ENCODE measurements at places on chromosomes 3 and 15.

DNA sequence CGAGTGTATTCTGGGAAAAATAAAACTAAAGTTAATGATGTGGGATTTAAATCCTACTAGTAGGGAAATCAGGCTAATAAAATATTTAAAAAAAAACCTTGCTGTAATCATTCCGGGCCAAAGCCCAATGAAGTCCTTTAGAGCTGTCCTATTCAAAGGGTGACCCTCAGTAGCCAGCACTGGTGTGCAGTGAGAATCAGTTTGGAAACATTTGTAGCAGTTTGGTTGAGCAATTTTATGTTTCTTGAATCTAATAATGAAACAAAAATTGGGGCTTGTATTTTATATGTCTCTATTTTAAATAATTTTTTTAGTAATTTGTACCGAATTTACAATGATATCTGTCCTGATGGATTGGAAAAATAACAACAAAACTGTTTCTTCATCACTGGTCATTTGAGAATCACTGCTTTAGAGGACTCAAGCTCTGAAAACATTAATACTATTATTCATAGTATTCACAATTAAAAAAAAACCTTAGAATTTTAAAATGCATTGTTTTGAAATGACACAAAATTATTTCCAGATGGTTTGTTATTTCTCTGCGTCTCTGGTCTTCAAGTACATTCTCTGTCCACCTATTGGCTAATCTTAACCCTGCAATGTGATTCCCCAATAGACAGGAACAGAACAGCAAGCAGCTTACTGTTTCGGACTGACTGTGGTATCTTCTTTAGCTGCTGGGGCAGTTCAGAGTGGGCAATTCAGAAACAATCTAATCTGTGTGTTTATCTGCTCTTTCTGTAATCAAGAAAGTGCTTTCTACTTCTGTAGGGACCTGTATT lies 71.2 kb downstream of the OTOL1 start:
- DNase-seq = no peak

- DNase-seq = no peak
Measured at GRCh38 chr3:49222002-49222401, 50.6 kb downstream of the KLHDC8B start.

DNA sequence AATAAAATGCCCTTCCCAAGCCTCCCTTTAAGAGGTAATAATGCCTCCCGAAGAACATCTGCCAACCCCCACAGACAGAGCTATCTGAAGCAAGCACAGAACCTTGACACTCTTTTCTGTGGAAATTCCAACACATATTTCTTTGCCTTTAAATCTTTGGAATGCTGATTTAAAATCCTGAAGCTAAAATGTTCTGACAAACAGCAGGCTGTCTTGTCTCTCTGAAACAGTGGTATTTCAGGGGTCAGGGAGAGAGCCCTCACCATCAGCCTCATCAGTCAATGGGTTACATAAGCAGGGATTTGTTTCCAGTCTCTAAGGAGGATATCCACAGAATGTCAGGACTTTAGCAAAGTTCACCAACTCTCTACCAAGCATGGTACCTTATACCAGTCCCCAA lies 27.8 kb upstream of the ARHGEF3 start:
- DNase-seq = no peak

DNA sequence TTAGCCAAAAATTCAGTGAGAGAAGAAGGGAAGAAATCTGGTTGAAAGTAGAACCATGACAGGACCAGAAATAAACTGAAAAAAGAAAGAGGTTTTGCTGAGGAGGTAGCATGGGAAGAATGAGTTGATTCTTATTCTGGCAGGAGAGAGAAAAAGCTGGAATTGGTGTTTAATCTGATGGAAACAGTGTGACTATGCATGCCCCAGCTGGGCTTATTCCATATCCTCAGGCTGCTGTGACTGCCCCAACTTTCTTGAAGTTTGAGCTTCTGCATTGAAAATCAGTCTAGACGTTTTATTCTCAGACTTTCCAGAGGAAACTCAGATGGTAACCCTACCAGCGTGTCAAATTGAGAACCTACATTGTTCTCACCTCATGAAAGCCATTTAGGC lies 352.5 kb upstream of the DCBLD2 start:
- no peak for DNase-seq

DNA sequence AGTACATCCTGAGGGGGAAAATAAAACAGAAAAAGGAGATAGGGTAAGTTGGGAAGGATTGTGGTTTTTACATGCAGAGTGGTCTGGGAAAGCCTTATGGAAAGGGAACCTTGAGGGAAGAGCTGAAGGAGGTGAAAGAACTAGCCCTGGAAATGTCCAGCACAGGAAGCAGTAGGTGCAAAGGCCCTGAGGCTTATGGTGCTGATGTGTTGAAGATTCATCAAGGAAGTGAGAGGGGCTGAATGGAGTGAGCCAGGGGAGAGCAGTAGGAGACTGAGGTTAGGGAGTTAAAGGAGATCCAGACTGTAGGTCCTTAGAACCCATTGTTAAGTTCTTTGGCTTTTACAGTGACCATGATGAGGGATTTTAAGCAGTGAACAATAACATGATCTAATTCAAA lies 33.0 kb downstream of the ATP1B3 start:
- DNase-seq = no peak

DNA sequence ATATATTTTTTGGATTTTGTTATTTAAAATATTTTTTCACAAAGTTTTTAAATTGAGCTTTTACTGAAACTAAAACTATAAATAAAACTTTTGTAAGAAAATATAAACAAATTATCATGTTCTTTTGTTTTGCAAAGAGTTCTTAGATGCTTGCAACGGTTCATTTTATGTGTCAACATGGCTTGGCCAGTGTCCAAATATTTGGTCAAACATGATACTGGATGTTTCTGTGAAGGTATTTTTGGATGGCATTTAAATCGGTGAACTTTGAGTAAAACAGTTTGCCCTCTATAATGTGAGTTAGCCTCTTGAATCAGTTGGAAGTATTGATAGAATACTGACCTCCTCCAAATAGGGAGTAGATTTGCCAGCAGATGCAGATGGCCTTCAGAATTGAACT lies 612.6 kb upstream of the NECTIN3 start:
- no peak for DNase-seq

DNA sequence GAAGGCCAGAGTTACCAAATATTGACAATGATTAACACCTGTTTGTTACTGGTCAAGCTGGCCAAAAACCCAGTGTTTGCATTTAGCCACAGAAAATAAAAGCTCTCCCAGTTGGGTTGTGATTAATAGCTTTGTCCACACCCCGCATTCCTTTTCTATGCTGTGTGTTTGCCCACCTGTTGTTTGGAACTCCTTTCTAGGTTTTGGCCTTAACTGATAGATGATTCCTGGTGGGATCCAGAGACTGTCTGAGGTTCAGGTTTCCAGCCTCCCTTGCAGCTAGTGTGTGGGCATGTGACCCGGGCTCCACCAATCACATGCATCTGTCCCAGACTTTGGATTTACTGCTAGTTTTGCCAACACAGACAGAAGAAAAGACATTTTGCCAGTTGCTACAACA lies 83.8 kb downstream of the PTPRG start:
- DNase-seq = no peak

DNA sequence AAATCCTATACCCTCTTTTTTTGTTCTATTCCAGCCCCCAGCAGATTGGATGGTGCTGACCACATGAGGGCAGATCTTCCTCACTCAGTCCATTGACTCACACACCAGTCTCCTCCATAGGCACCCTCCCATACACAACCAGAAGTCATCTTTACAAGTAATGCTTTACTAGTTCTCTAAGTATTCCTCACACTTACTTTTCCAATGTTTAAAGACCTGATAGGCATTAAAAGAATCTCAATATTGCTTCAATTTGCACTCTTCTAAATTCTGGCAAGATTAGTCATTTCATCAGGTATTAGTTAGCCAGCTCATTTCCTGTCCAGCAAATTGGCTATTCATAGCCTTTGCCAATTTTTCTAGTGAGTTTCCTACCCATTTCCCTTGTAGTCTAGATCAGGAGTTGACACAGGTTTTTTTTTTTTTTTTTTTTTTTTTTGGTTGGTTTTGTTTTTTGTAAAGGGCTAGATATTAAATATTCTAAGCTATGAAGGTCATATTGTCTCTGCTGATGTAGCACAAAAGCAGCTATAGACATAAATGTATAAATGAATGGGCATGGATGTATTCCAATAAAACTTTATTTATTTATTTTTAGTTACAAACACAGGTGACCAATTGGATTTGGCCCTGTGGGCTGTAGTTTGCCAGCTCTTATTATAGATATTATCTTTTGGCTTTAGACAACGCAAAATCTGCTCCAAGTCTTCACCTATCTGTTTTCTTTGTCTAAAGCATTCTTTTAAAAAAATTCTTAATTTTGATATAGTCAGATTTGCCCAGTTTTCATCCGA lies 76.1 kb downstream of the ABHD5 start:
- no peak for DNase-seq

DNA sequence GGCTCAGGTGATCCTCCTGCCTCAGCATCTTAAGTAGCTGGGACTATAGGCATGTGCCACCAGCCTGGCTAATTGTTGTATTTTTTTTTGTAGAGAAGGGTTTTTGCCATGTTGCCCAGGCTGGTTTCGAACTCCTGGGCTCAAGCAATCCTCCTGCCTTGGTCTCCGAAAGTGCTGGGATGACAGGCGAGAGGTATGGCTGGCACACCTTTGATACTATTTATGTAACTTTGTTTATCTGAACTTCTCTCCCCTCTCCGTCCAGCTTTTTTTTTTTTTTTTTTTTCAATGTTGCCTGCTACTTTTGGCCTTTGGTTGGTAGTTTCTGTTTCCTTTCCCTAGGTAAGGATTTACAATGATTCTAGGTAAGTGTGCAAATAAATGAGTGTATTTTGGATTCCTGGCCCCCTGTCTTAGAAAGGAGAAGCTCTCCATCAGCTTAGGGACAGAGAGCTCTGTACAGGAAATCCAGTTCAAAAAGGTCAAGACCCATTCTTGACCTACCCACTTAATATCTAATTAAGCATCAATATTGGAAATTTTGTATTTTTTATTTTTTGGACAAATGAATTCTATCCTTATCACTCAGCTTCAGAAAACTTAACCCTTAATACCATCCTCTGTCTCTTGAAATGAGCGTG lies 6.8 kb downstream of the ARL6IP5 start:
- DNase-seq = no peak

DNA sequence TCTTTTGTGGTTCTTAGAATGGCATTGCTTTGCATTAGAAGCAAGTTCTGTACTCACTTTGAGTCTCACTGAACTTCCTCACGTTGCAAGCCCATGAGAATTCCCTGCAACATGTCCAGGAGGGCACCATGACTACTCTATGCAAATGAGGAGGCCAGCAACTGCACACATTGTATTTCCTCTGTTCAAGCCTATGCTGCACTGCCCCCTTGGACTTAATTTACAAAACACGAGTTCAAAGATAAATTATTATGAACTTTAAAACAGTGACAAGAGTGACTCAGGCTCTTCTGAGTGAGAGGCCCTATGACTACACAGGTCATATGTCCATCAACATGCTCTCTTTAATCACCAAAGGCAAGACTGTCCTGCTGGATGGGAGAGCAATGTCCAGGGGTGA lies 484.2 kb upstream of the ATP11B start:
- no peak for DNase-seq

DNA sequence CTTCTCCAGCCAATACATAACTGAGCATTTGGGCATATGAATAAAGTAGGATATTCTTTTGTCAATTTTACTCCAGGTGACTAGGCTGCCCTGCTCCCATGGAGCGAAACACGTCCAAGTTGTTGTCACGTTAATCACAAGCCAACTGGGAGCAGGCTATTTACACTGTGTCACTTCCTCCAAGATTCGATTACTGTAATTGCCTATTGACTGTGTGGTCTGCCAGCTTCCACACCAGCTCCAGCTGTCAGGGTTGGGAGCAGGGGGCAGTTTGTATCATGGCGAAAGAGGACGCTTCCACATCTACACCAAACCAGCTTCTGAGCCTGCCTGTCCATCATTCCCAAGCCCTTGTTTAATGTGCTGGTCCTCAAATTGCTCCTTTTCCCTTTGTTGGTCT lies 89.2 kb upstream of the RORA start:
- DNase-seq = no peak

DNA sequence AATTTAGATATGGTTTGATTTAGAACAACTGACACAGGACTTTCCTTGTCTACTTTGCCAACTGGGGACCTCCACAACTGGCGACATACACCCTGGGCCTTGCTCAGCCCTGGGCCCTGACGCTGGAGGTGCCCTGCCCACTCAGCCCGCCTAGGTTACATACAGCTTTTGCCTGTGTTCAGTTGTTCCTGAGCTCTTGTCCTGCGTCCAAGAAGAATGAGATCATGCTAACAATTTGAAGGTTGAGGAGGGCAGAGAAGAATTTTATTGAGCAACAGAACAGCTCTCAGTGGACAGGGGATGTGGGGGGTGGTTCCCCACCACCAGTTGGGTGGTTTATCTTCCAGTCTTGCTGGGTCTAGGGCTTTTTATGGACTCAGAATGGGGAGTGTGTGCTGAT lies 67.9 kb downstream of the IQCH start:
- no peak for DNase-seq

- no peak for DNase-seq
Measured at GRCh38 chr15:25481208-25481859, 42.5 kb upstream of the UBE3A start.

DNA sequence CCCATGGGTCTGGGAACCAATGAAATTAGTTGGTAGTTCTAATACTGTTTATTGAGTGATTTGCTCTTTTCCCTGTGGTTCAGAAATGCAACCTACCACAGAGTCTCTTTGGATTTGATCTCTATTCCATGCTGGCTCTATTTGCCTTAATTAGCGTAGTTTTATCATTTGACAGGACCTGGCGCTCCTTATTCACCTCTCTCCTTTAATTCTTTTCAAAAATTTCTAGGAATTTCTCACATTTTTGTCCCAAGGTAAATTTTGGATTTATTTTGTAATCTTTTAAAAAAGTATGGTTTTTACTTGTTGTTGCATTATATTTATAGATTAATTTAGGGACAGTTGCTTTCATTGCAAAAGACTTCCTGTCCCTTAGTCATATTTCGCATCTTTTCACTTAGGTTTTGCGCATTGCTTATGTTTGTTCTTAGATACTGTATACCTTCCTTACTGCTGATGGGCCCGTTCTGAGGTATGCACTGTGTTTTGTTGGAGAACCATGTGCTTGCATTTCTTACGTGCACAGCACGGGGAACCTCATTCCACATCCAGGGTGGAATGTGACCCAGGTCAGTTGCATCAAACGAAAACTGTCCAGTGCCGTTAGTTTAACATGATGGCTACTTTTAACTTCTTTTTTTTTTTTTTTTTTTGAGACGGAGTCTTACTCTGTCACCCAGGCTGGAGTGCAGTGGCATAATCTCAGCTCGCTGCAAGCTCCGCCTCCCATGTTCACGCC lies 27.0 kb downstream of the SENP5 start:
- DNase-seq = no peak

DNA sequence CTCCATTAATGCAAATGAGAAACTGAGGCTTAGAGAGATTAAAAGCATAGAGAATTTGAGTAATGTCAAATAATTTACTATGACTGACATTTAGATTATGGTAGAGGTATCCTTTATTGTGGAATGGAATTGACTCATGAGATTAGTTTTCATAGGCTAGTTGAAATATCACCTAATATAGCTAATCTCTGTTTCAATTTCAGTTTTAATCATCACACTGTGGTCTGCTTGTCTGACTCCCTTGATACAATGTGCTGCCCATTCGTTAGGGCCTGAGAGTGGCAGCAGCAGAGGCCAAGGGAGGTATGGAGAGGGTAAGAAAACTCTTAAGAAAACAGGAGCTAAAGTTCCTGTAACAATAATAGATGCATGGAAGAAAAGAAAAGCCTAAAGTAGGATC lies 13.2 kb upstream of the ZBTB20 start:
- no peak for DNase-seq

GRCh38 chr3:115768661-115769060 lies 145.4 kb downstream of the GAP43 start:
- DNase-seq = no peak

GRCh38 chr15:96354731-96355567 lies 24.4 kb downstream of the NR2F2 start:
- DNase-seq = no peak
